ENCODE measurements at places on chromosomes 1 and 21.

DNA sequence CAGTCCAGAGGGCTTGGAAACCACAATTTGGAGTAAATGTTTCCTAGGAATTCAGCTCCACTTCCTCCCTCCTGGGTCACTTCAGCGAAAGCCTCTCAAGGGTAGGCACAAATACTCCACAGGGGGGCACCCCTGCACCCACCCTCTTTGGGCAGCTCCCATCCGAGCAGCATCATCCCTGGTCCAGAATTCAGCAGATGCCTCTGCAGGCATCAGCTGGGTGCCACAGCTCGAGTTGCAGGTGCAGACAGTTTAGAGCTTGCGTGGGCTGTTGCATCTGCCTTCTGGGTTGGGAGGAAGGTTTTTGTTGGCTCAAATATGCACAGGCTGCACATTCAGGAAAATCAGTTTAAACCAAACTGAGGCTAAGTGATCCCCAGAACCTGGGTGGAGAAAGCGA, 25.0 kb downstream of the KANK4 start:
- DNase-seq: no peak

GRCh38 chr21:29656504-29657239, 283.1 kb downstream of the GRIK1 start:
- no peak for DNase-seq

DNA sequence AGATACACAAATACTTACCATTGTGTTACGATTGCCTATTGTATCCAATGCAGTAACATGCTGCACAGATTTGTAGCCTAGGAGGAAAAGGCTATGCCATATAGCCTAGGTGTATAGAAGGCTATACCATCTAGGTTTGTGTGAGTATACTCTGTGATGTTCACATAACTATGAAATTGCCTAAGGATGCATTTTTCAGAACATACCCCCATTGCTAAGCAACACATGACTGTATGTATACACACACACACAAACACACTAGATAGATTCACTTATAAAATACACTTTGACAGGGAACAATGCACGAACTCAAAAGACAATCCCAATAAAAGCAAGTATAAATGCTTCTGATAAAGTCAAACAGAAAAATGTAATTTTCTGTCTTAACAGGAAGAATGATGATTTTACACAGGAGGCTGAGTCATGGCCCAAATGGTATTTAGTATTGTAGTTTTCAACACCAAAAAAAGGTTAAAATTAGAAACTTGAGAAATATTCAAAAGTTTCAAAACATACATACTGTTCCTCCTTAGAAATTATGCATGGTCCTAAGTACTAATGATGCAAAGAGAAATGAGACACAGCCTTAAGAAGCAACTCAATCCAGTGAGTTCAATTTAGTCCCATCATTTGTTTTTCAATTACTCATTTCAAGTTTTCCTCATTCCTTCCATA, 12.2 kb downstream of the FH start:
- DNase-seq: no peak

- DNase-seq: no peak
Measured at GRCh38 chr1:204335085-204335484, 24.6 kb downstream of the PLEKHA6 start.

DNA sequence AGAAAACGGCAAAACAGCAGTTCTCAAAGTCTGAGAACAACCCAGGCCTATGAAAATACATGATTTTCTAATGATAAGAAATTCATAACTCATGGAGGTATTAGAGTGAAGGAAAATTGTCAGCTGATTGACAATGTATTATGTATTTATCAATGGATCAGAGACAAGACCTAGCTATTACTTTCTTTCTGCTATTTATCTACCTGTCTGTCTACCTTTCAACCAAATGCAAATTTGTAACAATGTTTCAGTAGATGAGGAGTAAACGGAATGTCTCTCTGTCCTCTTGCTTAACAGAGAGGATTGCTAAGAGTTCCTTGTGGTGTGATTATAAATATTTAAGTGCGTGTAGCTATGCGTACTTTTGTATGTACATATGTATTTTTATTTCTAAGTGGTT, 568.7 kb upstream of the RGS18 start:
- no peak for DNase-seq

GRCh38 chr1:214541206-214541605, 10.2 kb downstream of the PTPN14 start:
- no peak for DNase-seq

GRCh38 chr1:62637392-62638105, 40.2 kb downstream of the ANGPTL3 start:
- no peak for DNase-seq

DNA sequence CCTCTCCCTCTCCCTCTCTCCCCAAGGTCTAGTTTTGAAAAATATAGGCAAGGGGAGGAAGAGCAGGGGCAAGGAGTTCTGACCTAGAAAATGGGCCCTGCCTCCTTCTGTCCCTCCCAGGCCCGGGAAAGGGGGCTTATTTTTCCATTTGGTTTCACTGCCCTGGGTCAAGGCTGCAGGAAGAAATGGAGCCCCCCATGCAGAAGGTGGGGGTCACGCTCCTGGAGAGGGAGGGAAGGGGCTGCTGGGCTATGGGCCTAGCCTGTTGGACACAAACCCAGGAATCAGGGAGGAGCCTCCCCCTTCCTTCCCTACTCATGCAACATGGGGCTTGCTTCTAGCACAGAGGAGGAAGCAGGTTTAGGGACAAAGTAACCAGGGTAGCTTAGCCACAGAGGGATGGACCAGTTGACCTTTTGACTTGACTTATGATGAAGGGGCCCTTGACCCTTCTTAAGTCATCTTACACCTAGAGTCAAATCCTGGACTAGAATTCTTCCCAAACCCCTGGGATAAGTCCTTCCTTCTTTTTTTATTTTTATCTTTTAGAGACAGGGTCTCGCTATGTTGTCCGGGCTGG, 70.4 kb upstream of the SSBP3 start:
- no peak for DNase-seq

- DNase-seq: no peak
Measured at GRCh38 chr1:54152696-54153095, at the start of gene CDCP2. CDCP2 (minus strand) TSS chr1:54153000; CDS start chr1:54152922, 78 bp downstream.

DNA sequence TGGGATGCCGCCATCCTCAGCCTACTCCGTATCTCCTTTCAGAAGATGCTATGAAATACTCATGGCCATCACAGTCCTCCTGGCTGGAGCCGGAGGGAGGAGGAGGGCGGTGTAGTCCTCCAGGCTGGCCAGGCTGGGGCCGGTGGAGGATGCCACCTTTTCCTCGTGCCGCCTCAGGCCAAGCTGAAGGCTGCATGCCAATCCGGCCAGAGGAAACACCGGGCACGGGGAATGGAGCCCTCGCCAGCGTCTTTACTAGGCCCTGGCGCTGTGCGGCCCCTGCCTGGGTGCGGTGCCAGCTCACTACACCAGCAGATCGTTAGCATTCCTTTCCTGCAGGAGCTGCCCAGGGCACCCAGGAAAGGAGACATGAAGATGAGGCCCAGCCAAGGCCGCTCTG, 70.1 kb downstream of the CASZ1 start:
- no peak for DNase-seq

DNA sequence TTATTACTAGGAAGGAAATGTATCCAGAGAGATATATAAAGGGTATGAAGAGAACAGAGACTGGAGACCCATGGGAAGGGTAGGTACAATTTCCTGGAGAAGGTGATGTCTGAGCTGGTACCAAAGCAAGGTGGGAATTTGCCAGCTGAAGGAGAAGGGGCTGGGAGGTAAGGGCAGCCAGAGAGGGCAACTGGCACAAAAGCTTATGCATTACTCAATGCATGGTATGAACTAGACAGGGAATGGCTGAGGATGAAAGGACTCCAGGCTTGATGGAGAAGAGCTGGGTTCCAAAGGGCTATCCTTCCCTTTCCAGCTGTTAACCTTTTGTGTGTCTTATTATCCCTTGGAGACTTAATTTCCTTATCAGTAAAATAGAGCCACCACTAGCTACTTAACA, 113.6 kb upstream of the GADD45A start:
- DNase-seq: no peak

- DNase-seq: no peak
Measured at GRCh38 chr1:5926686-5927435, 65.4 kb downstream of the NPHP4 start.

- no peak for DNase-seq
Measured at GRCh38 chr1:11738783-11739182, 2.8 kb downstream of the AGTRAP start.

GRCh38 chr1:226223786-226224244, 351 bp downstream of the MIXL1 start:
- DNase-seq: no peak

DNA sequence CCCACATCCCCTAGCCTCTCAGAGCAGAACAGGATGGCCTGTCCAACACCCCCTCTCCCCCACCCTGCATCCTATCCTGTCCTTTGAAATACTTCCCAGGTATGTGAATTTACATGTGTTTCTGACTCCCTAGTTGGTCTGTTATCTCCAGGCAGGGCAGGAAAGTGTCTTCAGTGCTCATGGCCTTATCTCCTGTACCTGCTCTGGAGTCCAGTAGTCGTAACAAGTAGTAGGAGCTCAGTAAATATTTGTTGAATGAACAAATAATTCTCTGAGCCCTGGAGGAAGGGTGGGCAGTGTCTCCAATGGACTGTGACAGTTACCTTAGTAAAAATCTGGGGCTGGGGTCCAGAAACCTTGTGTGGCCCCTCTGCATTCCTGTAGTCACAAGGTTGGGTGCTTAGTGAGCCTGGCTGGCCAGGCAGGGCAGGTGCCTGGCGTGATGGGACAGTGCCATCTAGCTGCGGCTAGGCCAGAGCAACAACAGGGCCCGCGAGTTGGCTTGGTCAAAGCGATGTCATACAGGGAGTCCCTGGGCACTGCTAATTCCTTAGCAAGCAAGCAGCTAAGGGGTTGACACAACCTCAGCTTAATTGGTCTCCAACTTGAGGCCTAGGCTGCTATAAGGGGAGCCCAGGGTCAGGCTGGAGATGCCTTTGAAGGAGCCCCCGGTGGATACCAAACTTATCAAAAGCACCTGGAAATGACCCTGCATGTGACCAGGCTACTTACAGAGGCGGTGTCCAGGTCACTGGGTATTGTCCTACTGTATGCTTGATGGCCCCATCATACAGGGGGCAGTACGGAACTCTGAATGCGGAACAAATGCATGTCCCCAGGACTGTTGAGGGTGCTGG, 89.0 kb upstream of the PPM1J start:
- peak; percentile 2 for DNase-seq

DNA sequence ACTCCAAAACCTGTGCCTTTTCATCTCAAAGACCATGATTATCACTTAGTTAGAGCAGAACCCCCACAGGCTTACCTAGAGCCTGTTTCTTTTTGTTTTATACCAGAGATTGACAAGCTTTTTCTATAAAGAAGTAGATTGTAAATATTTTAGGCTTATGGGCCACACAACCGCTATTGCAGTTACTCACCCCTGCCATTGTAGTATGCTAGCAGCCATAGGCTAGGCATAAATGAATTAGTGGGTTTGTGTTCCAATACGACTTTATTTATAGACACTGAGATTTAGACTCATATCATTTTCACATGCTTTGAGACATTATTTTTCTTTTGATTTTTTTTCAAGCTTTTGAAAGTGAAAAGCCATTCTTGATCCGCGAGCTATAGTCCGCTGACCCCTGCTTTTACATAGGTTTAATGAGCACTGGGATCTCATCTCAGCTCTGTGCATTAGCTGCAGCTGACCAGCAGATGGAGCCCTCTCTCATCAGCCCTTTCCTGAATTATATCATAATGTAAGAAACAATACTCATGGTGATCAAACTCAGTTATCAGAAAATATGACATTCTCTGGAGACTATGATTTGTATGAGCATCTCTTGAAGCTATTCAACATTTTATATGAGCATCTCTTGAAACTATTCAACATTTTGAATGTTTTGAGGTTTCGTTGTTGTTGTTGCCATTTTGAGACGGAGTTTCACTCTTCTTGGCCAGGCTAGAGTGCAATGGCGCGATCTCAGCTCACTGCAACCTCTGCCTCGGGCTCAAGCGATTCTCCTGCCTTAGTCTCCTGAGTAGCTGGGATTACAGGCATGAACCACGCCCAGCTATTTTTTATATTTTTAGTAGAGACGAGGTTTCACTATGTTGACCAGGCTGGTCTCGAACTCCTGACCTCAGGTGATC, 111.9 kb upstream of the L1TD1 start:
- DNase-seq: no peak

- no peak for DNase-seq
Measured at GRCh38 chr1:68191717-68192116, 40.6 kb downstream of the WLS start.

GRCh38 chr1:220896092-220896491, 16.8 kb downstream of the HLX start:
- no peak for DNase-seq

DNA sequence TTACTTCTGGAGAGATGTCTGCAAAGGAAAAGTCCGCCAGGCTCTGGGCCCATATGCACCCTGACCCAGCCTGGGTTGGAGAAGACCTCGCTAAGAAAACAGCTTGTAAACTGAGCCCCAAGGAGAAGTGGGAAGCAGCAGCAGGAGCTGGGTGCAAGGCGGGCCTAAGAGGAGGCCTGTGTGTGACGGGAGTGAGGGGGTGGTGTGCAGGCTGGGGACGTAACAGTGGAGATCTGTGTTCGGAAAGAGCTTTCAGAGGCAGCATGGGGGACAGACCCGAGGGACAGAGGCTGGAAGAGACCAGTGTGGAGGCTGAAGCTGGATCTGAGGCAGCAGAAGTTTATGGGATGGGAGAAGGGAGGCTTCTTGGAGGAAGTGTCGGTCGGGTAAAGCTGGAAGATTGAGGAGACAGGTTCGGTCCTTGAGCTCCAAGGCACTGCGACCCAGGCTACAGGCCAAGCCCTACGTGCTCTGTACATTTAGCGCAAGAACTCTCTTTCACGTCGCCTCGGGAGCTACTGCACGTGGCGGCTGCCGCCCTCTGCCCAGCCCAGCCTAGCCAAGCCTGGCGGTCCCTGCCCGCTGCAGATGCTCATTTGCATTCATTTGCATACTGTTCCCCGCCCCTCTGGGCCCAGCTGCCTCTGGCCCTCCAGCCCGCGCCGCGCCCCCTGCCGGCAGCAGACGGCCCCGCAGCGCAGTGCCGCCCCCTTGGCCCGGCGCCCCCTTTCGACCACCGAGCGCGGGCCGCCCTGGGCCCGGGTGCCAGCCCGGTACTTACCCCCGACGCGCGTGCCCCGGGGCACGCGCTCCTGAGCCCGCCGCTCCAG, 6.3 kb downstream of the HPCA start:
- DNase-seq: no peak

Data from stimulated activated CD8-positive, alpha-beta memory T cell treated with anti-CD3 and anti-CD28 coated beads, Interleukin-12 subunit alpha, Interleukin-12 subunit beta, amount 100 ng/mL, for 1 hour (primary cell).